ENCODE measurements at places on chromosomes 3 and 15.
A peak's percentile ranks its signal among the peaks of the same experiment; 100 is the strongest.

DNA sequence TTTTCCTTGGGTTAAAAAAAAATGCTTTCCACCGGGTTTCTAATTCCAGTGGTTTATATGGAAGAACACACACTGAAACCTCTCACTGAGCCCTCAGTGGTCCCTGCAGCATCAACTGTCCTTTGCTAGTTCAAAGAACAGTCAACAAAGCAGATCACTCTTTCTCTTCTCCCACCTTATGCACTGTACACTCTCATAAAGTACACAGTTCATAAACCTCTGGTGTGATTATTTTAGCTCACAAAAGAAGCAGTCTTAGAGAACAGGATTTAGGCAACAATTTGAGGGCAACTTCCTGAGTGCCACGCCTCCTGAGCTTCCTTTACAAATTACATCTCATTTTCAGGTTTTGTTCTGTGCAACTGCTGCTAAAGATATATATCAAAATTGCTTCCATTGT, 728.4 kb upstream of the GOLIM4 start:
- DNase-seq: no peak

- DNase-seq: no peak
These were observed at the start of gene CSK for GRCh38 chr15:74781431-74782258. CSK (plus strand) TSS chr15:74782080; CDS start chr15:74798298, 16,218 bp downstream.

- DNase-seq: no peak
These were observed 52.7 kb downstream of the TRIM71 start for GRCh38 chr3:32870373-32871095.

DNA sequence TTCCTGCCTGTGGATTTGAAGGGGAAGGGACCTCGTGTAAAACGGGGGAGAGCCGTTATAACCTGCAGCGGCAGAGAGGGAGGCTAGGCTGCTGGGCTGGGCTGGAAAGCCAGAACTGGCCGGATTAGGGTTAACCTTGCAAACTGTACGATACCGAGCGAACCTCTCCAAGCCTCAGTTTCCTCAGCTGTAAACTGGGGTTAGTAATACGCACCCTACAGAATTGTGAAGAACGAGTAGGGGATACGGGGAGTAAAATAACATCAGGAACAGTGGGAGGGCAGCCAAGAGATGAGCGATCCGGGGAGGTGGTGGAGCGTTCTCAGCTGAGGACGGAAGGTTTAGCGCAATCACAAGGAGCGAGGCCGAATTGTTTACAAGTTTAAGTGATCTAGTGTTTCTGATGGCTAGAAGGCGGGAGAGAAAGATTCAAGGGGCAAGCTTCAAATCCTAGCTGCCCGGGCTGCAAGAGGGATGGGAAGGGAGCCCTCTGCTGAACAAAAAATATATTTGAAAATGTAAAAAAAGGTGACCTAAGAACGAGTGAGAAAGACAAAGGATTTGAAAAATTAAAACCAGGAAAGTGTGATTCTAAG, 768 bp upstream of the SEMA5B start:
- DNase-seq: peak; percentile 38

GRCh38 chr3:188534633-188535032, 380.7 kb downstream of the LPP start:
- no peak for DNase-seq

DNA sequence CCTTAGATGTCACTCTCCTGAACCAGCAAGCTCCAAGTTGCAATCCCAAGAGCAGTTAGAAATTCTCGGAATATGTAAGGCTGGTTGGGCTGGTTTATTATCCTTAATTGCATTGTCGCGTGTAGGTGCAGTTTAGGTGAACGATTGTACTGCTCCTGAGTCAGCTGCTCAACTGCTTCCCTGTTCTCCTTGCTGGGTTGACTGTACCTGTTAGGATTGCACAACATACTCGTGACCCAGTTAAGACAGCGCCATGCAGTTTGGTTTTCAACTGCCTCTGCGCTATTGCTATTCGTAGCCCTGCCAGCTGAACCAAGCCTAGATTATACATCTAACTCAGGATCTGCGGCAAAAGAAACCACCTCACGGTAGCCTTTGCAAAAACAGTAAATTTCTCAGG, 41.0 kb downstream of the BCL2L10 start:
- no peak for DNase-seq

- no peak for DNase-seq
These were observed 37.3 kb upstream of the PRTG start for GRCh38 chr15:55780292-55780691.

- no peak for DNase-seq
These were observed 62.0 kb upstream of the BCL6 start for GRCh38 chr3:187807086-187807862.

DNA sequence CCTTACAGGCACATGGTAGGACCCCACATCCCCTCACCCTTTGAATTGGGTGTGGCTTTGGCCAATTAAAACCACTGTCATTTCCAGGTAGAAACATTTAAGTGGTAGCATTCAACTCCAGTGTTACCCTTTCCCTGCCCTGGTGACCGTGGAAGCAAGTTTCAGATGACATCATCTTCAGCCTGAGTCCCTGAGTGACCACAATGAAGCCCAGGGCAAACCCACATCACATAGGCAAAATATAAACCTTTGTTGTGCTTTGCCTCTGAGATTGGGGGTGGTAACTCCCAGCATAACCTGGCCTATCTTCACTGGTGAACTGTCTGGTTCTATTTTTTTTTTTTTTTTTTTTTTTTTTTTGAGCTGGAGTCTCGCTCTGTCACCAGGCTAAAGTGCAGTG, 404.0 kb upstream of the WNT5A start:
- DNase-seq: no peak

DNA sequence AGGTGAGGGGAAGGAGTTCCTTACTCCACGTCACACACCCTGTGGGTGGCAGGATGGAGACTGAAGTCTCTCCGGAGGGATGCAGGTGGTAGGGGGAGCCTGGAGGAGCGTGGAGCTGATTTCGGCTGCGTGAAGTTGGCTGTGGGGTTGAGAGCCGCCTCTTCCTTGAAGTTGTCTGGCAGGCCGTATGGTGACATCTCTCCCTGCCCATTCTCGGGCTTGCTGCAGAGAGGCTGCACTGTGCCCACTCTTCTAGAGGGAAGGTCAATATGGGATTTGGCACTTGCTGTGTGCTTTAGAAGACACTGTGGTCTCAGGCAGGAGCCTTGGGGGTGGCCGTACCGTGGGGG, 13.4 kb upstream of the FBLN2 start:
- DNase-seq: no peak

DNA sequence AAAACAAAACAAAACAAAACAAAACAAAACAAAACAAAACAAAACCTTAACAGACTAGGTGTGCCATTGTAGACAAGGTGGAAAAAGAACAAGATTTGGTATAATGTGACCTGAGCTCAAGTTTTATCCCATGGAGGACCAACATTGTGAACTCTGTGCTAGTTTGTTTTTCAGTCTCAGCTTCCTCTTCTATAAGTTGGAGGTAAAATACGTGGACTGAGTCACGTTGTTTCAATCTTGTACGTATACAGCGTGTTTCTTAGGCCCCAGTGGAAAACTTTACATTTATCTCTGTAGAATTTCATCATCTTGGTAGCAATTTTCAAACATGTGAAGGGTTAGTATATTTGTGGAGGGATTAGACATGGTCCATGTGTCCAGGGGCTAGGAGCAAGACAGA, 261.6 kb downstream of the CD47 start:
- DNase-seq: no peak

- DNase-seq: no peak
These were observed 27.3 kb upstream of the IGF1R start for GRCh38 chr15:98621021-98621420.

DNA sequence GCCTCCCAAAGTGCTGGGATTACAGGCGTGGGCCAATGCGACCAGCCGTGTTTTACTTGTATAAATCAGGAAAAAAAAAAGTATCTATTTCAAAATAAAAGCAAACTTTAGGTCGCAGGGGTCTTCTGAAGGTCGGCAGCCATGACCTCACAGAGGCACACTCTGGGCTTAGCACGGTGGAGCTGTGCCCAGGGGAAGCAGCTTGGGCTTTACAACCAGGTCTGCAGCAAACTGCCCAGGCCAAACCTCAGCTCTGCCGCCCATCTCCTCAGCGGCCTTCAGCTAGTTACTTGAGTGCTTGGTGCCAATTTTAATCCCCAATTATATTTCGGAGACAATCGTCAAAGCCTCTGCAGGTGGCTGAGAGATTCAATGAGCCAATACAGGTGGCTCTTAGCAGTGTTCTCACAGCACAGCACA, 30.1 kb downstream of the ZDHHC19 start:
- DNase-seq: no peak

- no peak for DNase-seq
These were observed 131.3 kb downstream of the TJP1 start for GRCh38 chr15:29690765-29691475.

DNA sequence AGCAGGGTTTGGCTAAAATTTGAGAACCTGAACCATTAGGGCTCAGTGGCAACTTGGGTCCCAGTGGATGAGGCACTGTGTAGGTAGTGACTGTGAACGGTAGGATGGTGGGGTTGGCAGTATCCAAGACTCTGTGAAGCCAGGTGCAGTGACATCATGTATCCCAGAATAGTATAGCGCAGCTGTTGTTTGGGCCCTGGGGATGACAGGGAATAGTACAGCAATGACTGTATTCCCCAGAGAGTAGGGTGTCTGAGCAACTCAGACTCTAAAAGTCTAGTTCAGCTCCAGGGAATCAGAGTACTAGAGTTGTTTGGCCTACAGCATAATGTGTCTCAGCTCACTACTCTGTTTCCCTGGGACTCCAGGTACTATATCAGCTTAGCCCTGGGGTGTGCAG, 20.7 kb upstream of the PPP2R3A start:
- no peak for DNase-seq

GRCh38 chr3:102233881-102234280, 200.9 kb upstream of the ZPLD1 start:
- DNase-seq: no peak

DNA sequence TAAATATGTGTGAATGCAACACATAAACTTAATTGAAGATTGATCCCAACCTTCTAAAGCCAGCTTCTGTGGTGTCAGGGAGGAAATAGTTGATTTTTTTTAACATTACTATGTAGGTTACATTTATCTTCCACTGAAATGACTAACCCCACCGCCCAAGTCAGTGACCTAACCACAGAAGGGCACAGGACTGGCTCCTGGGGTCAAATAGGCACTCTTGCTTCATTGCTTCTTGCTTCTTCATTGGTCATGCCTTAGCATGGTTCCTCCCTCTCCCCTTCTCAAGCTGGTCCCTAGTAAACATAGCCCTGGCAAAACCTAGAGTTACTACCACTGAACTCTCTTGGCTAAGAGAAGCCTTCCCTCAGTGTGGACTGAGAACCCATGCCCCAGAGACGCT, 12.3 kb downstream of the EIF1B start:
- DNase-seq: no peak

DNA sequence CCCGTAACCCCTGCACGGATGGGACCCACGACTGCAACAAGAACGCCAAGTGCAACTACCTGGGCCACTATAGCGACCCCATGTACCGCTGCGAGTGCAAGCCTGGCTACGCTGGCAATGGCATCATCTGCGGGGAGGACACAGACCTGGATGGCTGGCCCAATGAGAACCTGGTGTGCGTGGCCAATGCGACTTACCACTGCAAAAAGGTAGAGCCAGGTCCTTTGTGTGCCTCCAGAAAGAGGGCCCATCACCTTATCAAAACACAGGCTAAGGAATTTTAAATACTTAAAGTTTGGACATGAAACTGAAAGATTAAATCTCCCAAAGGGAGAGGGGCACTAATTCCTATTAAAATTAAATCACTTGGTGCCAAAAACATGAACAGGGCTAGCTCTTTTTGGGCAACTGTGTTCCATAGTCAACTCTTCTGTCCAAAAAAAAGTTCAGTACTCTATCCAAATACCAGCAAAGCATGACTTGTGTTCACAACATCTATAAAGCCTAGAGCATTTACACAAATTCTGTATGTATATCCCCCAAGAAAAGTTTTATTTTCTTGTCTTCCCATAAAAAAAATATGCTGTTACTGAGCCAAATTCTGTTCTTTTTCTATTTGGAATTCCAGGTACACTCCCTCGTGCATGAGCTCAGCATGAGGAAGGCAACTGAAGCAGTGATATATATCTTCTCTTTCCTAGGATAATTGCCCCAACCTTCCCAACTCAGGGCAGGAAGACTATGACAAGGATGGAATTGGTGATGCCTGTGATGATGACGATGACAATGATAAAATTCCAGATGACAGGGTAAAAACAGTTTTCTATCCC, 9.2 kb downstream of the THBS1 start:
- DNase-seq: no peak

DNA sequence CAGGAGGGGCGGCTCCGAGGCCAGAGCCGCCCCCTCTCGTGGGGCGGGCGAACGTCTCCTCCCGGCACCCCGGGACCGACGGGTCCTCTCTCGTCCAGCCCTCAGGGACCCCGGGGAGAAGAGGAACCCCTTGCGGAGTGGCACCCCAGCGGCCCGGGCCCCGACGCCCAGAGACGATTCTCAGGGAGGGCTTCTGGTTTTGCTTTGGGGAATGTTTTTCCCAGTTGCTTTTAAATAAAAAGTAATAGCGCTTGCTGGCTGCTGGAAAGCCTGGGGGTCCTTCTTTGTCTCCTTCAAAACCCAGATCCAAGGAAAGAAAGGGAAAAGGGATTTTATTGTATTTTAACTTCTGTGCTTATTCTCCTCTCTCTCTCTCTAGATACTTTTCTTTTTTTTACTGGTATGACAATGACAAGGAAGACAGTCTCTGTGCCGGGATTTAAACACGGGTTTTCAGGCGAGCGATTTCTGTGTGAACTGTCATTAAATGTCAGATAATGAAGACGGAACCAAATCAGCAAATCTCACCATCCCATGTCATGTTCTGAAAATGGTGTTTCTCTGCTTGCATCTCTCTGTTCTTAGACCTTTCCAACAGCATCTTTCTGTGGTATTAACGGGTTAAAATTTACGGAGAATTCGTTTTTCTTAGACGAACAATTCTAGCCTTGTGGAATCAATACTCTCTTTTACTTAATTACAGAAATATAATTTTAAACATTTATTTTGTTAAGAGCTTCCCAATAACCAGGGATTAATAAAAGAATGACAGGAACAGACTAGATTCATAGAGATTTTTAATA, 530 bp upstream of the PCOLCE2 start:
- no peak for DNase-seq

GRCh38 chr15:41417418-41418195, 712 bp downstream of the RTF1 start:
- DNase-seq: no peak

DNA sequence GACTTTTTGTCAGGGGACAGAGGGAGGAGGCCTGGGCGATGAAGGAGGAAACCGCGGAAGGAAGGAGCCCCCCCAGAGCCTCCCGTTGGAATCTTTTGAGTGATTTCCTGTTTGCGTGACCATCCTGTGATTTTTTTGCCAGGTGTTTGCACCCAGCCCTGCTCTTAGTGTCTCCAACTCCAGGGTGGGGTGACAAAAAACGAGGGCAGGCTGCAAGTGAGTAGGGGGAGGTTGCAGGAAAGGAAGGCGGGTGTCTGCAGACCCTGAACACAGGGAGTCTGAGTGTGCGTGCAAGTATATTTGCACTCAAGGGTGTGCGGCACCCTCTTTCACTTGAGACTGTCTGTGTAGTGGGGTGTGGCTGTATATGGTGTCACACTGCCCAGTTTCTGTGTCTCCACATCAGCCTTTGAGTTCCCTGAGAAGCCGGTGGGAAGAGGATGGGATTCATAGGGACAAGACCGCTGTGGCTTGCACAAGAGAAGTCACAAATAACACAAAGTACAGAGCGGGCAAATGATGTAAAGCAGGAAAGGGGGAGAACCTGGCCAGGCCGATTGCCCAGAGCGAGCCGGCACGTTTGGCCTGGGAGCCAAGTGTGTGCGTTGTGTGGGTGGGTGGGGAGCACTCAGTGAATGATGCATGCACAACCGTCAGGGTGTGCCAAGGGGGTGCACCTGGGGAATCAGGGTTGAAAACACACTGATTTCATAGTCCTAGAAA, 6.6 kb downstream of the ISLR2 start:
- no peak for DNase-seq

GRCh38 chr3:191198932-191199331, at the start of gene OSTN:
OSTN (plus strand) TSS chr3:191199241; CDS start chr3:191212533, 13,292 bp downstream.
- DNase-seq: no peak

Data from NCI-H1417 treated with DMSO at 0.1 percent for 48 hours (cell line).